Dorsolateral prefrontal cortex (tissue), 122 donors: ENCODE measurements at places on chromosomes 6 and 20.

GRCh38 chr6:28220257-28221133, 4.6 kb upstream of the ZSCAN9 start:
- DNase-seq = no peak

DNA sequence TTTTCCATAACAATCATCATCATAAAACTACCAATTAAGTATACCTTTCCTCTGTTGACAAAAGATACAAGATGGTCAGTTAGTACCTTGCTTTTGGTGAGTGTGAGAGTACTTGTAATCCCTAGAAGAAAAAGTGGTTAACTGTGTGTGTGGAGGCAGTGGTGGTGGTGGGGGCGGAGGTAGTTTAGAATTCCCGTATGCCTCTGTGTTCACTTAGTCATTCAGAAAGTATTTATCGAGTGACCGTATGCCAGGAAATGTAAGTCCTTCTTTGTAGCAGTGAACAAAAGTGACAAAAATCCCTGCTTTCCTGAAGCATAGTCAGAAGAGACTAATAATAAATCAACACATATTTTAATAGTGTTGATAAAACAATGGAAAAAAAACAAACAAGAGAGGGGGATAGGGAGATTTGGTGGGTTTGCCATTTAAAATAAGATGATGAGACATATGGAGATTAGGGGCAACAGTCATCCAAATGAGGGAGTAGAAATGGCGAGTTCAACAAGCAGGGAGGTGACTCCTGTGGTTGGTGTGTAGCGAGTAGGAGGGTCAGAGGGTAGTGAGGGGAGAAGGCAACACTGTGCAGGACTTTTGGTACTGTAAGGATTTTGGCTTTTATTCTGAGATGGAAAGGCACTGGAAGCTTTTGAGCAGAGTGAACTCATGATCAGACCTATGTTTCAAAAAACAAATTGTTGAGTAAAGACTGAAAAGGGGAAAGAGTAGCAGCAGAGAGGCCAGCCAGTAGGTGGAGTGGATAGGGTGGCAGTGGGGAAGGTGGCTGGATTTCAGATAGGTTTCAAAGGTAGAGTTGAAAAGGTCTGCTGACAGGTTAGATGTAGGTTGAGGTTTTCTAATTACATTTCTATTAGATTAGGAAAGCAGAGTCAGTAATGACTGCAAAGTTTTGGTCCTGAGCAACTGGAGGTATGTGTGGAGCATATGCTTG, 40.3 kb upstream of the SIM1 start:
- no peak for DNase-seq

GRCh38 chr20:32672982-32673851, 524 bp downstream of the C20orf203 start:
- DNase-seq = no peak

DNA sequence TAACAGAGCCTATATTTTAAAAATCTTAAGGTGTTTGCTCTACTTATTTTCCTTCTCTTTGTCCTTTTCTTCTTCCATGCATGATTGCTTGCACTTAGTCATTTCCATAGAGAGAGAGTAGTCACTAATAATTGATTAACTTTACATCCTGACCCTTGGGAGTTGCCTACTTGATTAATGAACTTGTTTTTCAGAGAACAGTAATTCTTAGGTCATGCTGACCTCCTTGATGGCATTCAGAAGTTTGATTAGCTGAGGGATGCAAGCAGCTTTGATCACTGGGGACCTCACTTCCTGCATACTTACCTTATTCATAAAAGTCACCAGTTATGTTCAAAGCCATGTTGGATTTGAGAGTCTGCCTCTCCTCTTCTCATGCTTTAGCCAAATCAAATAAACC, 715.6 kb upstream of the ID4 start:
- DNase-seq = no peak
